Natural killer cell treated with Interleukin-12 subunit alpha and Interleukin-12 subunit beta and Interleukin-15 and Interleukin-18, amount 100 ng/mL, for 72 hours (primary cell): ENCODE measurements at places on chromosomes 13 and 19. TPM values are rescaled to one million over a fixed set of nuclear protein-coding genes. Genes with fewer than 3 reads are reported as not detected.

DNA sequence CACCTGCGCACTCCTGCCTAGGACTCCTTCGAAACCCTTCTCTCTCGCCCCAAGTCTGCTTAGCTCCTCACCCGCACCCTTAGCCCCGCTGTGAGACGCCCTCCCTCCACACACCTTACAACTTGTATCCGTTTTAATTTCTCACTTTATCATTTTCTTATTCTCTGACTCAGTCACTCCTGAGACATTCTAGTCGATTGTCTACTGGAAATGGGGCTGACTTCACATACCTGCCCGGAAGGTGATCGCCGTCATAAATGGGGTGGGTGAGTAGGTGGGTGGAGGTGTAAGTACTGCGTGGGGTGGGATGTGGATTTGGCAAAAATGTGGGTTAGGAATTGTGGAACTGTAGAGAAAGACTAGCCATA, 714 bp downstream of the NDFIP2 start:
- H3K27me3 ChIP-seq: peaks cover 2% of the 10 kb centered on the region
- peaks cover 13% of the 10 kb centered on the region for H3K36me3 ChIP-seq
- peak; percentile 68 for DNase-seq
- H3K27ac ChIP-seq: peak overlapping the region; percentile 94

- H3K27me3 ChIP-seq: peaks cover 19% of the 10 kb centered on the region
- H3K36me3 ChIP-seq: no peaks in the 10 kb centered on the region
Measured at GRCh38 chr13:25493931-25494640, 122.3 kb downstream of the ATP8A2 start.

DNA sequence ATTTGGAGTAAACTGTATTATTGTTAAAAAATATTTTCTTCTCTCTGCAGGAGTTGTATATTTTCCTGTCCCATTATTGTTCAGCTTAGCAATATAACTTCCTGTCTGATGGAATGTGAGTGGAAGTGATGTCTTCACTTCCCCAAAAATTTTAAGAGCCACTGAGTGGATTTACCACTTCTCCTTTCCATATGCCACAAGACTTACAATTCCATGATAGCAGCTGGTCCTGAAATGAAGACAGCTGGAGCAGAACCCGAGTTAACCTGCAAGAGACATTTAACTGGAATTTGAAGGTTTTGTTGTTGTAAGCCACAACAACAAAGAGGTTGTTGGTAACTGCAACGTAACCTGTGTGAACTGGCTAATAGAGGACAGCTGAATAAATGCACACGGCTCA, 23.4 kb upstream of the TBC1D4 start:
- H3K27me3 ChIP-seq: no peaks in the 10 kb centered on the region
- no peak overlapping the region for H3K4me3 ChIP-seq
- no peaks in the 10 kb centered on the region for H3K36me3 ChIP-seq
- no peak for DNase-seq

GRCh38 chr13:87355451-87355850, 315.7 kb upstream of the SLITRK5 start:
- H3K27ac ChIP-seq: no peak overlapping the region
- no peaks in the 10 kb centered on the region for H3K27me3 ChIP-seq
- H3K36me3 ChIP-seq: no peaks in the 10 kb centered on the region
- H3K4me1 ChIP-seq: no peaks in the 10 kb centered on the region

Gene METTL21C
- not detected for total RNA-seq

Gene MTUS2
- total RNA-seq: not detected

- no peaks in the 10 kb centered on the region for H3K27me3 ChIP-seq
- H3K36me3 ChIP-seq: peaks cover 6% of the 10 kb centered on the region
- peak overlapping the region; percentile 93 for H3K4me3 ChIP-seq
- DNase-seq: peak; percentile 78
Measured at GRCh38 chr19:10797078-10797477, 38.9 kb downstream of the TMED1 start.

GRCh38 chr19:31535691-31536460, 186.6 kb upstream of the TSHZ3 start:
- no peaks in the 10 kb centered on the region for H3K4me1 ChIP-seq
- H3K4me3 ChIP-seq: no peak overlapping the region
- no peaks in the 10 kb centered on the region for H3K36me3 ChIP-seq
- H3K27ac ChIP-seq: no peak overlapping the region
- no peak for DNase-seq

Gene ZNF442
- total RNA-seq: 0.47 TPM

Gene ZNF253
- total RNA-seq: 13.4 TPM

DNA sequence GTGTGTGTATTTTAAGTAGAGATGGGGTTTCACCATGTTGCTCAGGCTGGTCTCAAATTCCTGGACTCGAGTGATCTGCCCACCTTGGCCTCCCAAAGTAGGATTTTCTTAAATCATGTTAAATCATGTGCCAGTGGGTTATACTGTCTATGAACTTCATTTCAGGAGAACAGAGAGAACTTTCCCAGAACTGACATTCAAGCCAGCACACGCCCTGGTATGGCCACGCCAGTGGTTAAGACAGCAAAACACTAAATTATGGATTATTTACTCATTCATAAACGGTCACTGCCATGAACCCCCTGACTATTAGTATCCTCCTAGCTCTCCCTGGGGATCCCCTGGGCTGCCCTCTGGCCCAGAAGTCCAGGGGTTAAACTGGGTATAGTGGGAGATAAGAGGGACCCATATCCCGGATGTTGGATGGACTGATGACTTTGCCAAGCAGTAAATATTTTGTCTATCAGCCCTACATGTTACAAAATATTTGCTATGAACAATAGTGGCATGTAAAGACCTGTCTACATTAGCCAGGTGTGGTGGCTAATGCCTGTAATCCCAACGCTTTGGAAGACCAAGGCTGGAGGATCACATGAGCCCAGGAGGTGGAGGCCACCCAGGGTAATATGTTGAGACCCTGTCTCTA, 16.1 kb upstream of the STRN4 start:
- DNase-seq: no peak
- no peak overlapping the region for H3K27ac ChIP-seq
- no peaks in the 10 kb centered on the region for H3K27me3 ChIP-seq
- H3K36me3 ChIP-seq: no peaks in the 10 kb centered on the region
- H3K4me1 ChIP-seq: peaks cover 7% of the 10 kb centered on the region

Gene ZNF808
- total RNA-seq: 34.6 TPM

Gene PTGIR
- total RNA-seq: 0.31 TPM

GRCh38 chr13:45940061-45940460, 88.5 kb upstream of the SIAH3 start:
- no peak overlapping the region for H3K4me3 ChIP-seq
- peaks cover 15% of the 10 kb centered on the region for H3K27me3 ChIP-seq
- H3K27ac ChIP-seq: no peak overlapping the region
- H3K4me1 ChIP-seq: no peaks in the 10 kb centered on the region

DNA sequence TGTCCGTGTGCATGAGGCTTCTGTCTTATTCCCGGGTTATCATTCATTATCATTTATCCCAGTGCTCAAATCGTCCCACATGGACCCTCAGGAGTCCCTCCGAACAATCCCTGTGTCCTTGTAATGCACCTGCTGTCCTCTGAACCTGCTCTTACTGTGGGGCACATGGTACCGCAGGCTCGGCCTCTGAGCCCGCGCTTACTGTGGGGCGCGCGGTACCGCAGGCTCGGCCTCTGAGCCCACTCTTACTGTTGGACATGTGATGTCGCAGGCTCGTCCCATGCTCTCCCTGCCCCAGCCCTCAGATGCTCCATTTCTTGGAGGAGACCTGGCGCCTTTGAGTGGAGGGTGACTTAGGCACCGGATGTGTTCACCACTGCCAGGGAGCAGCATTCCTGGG, 16.8 kb upstream of the ZNF554 start:
- H3K4me3 ChIP-seq: no peak overlapping the region
- no peaks in the 10 kb centered on the region for H3K27me3 ChIP-seq
- H3K36me3 ChIP-seq: peaks cover 6% of the 10 kb centered on the region

Gene KCNJ14
- 2.1 TPM for total RNA-seq

Gene NACC1
- 129 TPM for total RNA-seq
